ENCODE measurements at places on chromosomes 1 and 21.

- no peak for DNase-seq
These were observed 315.5 kb downstream of the PLPP3 start for GRCh38 chr1:56263908-56264307.

GRCh38 chr1:156768610-156769295, 1.4 kb downstream of the PRCC start:
- DNase-seq = no peak

- peak; percentile 42 for DNase-seq
These were observed at the start of gene CCSAP for GRCh38 chr1:229342656-229343569. Gene CCSAP, minus strand, starts transcription at chr1:229343047. Its CDS starts 582 bp downstream, at chr1:229342465.

GRCh38 chr1:27752360-27752759, 20.7 kb upstream of the STX12 start:
- no peak for DNase-seq

DNA sequence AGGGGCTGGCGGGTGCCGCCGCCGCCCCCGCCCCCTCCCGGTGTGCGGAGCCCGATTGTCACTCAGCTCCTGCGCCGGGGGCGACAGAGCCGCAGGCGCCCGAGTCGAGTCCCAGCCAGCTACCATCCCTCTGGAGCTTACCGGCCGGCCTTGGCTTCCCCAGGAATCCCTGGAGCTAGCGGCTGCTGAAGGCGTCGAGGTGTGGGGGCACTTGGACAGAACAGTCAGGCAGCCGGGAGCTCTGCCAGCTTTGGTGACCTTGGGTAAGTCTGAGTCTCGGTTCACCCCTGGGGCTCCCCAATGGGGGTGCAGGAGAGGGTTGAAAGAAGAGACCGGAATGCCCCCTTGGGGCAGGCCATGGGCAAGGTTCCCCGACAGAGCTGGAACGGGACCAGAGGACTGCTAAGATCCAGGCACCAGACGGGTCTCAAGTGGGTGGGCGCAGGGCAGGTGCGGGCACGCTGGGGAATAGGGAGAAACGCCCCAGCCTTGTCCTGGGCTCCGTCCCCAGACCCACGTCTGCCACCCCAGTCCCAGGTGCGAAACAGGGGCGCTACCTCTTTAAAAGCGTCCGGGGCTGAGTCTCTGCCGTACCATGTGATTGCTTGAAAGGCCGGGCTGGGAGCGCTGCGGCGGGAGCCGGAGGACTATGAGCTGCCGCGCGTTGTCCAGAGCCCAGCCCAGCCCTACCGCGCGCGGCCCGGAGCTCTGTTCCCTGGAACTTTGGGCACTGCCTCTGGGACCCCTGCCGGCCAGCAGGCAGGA, at the start of gene ADORA1:
TSS of gene ADORA1 (plus strand) at position 61 of the 765 bp plus-strand sequence. CDS start 1,116 bp downstream, outside the sequence.
- DNase-seq = no peak

DNA sequence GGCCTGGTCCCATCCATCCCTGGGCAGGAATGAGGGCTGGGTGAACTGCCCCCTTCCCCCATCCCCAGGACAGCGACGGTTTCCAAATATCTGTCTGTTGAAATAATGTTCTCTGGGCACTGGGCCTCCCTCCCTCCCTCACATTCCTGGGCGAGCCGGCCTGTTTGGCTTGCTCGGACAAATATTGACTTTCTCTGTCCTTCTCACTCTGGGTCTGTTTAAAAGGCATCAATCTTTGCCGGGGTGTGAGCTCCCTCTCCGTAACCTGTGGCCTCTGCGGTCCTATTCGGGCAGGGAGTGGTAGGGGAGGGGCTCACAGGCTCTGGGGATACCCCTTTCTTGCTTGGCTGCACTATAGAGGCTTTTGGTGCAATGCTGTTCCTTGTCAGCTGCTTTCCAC, 40.2 kb downstream of the FOXD2 start:
- no peak for DNase-seq

- no peak for DNase-seq
These were observed 101.9 kb upstream of the USP24 start for GRCh38 chr1:55316947-55317662.

DNA sequence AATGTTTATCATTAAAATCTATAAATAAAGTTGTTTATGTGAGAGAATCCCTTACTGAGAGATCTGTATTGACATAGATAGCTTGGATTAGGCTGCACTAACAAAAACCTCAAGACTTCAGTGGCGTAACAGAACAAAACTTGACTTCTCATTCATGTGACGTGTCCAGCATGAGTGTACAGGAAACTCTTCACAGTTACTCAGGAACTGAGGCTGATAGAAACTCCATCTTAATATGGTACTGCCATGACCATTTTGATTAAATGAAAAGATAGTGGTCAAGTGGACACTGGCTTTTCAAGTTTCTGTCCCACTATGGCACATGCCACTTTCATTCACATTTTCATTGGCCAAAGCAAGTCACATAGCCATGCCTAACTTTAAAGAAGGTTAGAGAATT, 3.7 kb downstream of the ST3GAL3 start:
- no peak for DNase-seq

DNA sequence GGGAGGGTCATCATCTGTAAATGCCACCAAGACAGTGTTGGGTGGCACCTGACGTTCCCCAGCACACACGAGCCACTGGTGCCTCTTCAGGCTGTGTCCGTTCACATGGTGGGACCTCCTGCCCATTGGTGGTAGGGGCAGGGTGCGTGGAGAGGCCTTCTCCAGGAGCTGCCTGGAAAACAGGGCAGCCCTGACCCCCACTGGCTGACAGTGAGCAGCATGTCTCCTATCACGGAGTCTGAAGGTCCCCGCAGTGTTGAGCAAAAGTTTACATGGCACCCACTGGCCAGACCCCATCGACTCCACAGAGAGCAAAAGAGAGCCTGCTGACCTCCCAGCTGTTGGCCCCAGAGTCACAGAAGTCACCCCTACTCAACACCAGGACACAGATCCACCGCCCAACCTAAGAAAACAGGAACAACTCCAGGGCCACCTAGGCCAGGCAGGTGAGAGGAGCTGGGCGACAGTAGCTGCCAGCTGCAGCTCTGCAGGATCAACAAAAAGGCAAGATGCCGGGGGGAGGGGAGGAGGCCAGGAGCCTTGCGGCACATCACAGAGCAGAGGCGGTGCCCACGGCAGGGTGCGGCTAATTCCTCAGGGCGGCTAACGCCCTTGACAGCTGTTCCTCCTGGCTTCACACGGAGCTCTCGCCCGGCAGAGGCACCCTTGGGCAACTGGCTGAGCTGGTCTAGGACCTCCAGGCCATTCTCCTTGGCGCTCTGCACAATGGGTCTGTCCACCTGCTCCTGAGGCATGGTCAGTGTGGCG, 14.4 kb upstream of the IFI6 start:
- no peak for DNase-seq
